ENCODE measurements at places on chromosomes 1 and 21. TPM values are rescaled to one million over a fixed set of nuclear protein-coding genes. Genes with fewer than 3 reads are reported as not detected.

DNA sequence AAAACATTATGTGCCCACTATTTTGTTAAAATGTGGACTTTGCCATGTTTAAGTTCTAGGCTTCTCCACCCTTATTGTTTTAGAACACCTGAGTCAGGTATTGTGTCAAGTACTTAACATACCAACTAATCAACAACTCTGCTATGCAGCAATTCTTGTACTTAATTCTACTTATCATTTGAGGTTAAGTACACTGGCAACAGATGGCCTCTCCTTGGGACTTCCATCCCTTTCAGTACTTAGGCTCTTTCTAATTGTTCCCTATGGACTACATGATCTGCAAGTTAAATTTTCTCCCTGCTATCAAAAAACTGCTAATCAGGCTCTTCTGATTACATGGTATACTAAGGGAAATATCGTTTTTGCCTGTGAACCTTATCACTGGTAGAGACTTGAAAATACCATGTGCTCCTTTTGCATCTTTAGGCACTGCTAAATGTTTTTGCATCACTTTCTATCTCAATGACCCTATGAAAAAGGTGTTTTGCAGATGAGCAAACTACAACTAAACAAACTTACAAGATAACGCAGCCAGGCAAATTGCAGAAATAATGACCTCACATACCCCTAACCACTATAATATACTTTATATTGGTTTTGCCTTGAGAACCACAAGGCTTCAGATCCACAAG lies 18.9 kb downstream of the SFPQ start:
- DNase-seq = no peak

GRCh38 chr1:223727541-223727940 lies 15.2 kb downstream of the CAPN2 start:
- DNase-seq = no peak

- DNase-seq = peak; percentile 42
Measured at GRCh38 chr1:205972491-205973168, 29.4 kb upstream of the SLC26A9 start.

- no peak for DNase-seq
Measured at GRCh38 chr1:27525296-27526272, 35.6 kb upstream of the WASF2 start.

DNA sequence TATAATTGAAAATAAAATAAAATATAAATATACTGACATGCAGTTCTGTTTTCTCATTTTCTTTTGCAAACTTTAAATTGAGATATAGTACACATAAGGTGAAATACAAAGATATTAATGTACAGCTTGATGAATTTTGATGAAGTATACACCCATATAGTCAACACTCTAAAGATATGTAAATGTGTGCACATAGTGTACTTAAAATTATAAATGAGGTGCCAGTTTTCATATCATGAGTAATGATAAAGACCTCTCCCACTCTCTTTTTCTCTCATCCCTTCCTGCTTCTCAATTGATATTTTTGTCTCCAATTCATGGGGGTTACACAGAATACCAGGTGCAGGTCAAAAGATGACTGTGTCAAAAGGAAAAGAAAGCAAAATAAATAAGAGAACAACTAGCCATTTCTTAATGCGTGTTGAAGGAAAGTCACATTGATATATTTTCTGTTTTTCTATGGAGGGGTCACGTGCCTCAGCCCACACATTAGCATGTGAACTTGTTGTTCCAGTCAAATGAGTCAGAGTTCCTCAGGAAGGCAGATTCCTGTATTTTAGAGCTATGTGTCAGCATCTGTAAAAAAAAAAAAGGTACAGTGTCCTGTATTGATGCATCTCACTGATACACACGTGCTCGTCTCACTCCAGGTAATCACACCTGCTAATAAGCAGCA lies 64.3 kb upstream of the HOOK1 start:
- DNase-seq = peak; percentile 28

DNA sequence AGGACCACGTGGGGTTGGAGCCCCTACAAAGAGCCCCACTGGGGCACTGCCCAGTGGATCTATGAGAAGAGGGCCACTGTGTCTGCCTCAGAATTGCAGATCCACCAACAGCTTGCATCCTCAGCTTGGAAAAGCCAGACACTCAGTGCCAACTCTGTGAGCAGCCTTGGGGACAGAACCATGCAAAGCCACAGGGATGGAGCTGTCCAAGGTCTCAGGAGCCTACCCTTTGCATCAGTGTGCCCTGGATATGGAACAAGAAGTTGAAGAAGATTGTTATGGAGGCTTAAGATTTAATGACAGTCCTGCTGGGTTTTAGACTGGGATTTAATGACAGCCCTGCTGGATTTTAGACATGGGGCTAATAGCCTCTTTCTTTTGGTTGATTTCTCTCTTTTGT lies 1670.9 kb downstream of the PLA2G4A start:
- no peak for DNase-seq

GRCh38 chr1:159892944-159893343 lies 7.0 kb downstream of the CFAP45 start:
- no peak for DNase-seq

DNA sequence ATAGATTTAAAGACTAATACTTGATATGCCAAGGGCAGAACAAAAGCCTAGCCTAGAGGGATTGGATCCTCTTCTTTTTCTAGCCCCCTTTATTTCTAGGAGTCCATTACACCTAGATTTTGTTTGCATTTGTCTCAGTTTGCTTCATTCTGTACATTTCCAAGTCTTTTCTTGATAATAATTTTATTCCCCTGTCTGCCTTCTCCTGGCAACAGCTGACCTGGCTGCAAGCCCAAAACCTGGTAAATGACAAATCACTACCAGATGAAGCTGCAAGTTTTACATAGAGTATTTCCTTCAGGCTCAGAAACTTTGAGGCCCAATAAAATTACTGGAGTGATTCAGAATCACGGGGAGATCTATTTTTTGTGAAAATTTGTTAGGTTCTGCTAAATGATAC lies 36.5 kb upstream of the LHX8 start:
- DNase-seq = peak; percentile 50

- DNase-seq = no peak
Measured at GRCh38 chr1:9100471-9101043, 28.3 kb downstream of the GPR157 start.

Gene FCRL6
- total RNA-seq = not detected

All from MG63 (cell line).